Tongue (tissue), 3 donors: ENCODE measurements at places on chromosomes 16 and 17. TPM values are rescaled to one million over a fixed set of nuclear protein-coding genes. Genes with fewer than 3 reads are reported as not detected.

The EFNB3 gene
- 2.3 TPM for total RNA-seq

- no peak for DNase-seq
These were observed 51.5 kb downstream of the GPRC5B start for GRCh38 chr16:19833176-19833575.

DNA sequence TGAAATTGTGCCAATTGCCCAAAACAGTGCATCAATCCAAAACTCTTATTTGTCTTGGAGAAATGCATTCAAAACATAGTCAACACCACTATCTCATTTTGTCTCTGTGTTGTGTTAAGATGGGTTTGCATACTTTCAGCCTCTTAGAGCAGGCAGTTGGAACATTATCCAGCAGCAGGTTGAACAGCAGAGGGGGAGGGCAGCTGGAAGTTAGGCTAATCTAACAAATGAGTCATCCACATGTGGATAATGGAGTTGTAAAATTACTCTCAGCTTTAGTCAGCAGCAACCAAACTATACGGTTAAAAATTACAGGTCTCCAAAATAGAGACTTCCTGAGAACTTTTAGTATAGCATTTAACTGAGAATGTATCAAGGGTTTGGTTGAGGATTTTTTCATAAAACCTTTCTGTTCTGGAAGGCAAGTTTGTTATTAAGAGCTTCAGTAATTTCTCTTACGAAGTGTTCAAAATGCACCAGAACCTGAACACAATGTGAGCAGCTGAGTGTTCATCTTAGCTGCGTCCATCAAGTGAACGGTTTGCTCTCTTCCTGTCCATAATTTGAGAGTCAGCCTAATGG is 46.3 kb downstream of the PRKCA start:
- peak; percentile 42 for DNase-seq

DNA sequence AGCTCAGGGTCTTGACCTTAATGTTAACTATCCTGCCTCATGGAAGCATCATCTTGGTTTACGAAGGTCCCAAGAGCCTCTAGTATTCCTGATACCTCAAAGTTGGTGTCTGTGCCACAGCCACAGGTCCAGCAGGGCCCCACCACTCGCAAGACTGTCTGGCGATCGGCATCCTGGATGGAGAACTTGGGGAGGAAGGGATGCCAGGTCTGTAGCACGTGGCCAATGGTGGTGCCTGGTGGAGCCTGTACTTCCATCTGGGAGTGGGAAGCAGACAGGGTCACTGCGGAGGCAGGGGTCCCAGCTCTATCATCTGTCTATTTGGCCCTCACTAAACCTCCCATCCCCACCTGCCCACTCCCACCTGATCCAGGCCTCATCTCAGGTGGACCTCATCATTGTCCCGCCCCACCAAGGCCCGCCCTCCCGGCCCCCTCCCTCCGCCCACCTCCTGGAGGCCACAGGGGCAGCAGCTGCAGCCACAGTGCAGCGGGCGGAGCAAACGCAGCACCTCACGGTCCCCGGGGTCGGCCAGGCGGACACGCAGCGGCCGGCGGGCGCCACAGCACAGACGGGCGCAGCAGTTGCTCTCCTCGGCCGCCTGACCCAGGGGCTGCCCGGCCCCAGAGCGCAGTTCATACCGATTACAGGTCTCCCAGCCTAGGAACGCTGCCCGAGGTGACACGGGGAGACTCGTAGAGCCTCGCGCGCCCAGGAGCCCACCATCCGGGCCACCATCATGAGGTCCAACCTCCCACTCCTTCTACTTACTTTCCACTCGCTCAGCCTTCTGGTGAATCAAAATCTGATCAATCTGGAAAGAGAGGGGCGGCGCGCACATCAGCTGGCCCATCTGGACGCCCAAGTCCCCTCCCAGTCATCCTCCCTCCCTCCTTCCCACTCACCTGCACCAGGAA is 1.4 kb downstream of the PLSCR3 start:
- DNase-seq, result no peak

The HAP1 gene
- total RNA-seq, result 0.41 TPM

DNA sequence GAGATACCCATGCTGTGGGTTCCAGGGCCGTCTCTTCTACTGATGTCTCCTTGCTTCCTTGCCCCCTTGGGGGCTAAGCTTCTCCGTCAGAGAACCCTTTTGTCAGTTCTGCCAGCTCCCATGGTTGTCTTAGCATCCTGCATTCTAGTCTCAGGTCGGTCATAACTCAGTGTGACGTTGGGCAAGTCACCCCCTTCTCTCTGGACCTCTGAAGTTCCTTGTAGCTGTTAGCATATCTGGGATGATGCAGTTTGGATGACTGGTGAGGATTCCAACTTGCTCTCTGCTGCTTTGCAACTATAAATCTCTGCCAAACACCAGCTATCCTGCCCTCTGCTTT is 8.9 kb upstream of the MYL4 start:
- no peak for DNase-seq

The GRAPL gene
- 3.9 TPM for total RNA-seq

DNA sequence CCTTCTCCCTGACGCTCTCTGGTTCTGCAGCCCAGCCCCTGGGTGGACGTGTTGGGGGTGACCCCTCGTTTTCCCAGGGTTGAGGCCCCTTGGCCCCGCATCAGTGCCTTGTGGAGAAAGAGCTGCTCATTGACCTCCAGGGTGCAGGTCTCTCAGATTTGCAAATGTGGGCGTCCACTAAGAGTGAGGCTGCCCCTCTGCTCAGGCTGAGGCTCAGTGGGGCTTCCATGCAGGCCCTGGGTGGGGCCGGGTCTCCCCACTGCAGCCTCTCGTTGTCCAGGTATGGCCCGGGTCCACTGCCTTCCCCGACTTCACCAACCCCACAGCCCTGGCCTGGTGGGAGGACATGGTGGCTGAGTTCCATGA is 9.0 kb downstream of the GAA start:
- DNase-seq, result no peak

DNA sequence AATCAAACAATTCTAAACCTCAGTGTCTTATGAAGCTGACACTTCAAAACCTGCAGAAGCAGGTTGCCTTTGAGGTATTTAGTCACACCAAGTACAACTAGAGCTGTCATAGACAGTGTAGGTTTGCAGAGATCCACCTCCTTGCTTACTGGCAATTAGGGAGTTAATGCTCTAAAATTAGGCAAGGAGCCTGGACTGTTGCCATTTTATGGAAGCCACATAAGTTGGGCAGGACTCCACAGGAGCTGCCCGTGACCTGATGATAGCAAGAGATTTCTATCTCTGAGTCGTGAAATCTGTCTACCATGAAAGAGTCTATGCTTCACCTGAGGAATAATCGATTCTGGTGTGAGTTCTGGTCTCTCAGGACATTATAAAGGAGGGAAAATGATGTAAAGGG is 8.9 kb downstream of the EME1 start:
- no peak for DNase-seq

The KRT33B gene
- 0.21 TPM for total RNA-seq

GRCh38 chr16:20147091-20147490 is 73.4 kb upstream of the GPR139 start:
- DNase-seq, result no peak

DNA sequence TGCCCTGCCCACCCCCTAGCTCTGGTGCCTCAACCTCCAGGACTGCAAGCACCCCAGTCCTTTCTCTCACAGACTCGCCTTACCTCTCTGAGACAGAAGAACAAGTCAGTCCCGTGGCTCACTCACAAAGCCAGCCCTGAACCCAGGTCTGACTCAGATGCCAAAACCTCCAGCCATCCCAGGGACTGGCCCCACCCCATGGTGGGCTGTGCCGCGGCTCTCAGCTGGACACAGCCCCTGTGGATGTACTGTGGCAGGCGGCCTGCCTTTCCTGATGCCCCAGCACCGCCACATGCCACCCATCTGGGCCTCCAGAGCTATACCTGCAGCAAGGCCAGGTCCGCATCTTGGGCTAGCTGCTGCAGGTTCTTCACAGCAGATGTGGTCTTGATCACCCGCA is 19.8 kb downstream of the MPG start:
- no peak for DNase-seq

- peak; percentile 32 for DNase-seq
These were observed 589.1 kb upstream of the CDH8 start for GRCh38 chr16:62625326-62625725.

GRCh38 chr17:75906143-75906884 is 1.6 kb upstream of the MRPL38 start:
- no peak for DNase-seq

DNA sequence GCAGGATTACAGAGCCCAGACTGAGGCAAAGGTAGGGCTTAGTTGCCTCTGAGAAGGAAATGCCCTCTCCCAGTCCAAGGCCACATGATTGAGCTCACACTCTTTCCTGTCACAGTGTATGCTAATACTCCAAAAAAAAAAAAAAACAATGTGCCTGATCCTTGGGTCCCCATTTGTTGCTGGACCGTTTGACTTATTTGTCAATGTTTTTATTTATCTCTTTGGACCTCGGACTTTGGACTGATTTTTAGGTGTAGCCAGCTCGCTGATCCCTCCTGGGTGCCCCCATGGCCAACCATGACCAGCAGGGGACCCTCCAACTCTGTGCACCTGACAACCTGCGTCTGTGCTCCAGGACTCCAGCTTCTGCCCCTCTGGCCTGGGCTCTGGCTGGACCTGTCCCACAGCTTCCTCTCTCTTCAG is 622 bp upstream of the CCL16 start:
- no peak for DNase-seq

GRCh38 chr17:67647482-67647881 is 70.3 kb upstream of the NOL11 start:
- no peak for DNase-seq

DNA sequence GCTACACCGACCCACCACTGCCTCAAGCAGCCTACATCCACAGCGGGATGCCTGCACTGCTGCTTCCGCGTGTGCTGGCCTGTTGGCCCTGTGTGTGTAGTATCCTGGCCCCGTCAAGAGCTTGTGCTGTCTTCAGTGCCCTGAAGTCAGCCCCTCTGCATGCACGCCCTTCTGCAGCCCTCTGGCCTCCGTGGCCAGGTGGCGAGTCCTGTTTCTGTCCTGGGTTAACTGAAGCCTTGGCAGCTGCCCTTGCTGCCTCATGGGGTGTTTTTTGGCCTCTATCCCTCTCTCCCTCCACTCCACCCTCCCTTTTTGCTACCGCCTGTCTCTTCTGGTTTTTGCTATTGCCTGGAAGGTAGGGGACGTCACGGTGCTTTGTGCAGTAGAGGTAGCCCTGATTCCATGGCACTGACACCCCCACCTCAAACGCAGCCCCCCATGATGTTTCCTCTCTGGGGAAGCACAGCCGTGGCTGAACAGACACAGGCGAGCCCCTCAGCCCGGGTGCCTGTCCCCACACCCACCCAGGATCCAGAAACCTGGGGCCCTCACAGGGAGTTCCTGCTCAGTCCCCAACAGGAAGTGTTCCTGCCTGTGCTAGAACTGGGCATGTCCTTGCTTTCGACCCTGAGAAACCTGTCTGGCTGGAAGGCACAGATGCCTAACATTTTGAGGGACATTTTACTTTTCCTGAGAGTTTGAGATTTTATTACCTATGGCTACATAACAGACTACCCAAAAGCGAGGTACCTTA is 18.8 kb upstream of the AMZ2 start:
- DNase-seq, result peak; percentile 37

DNA sequence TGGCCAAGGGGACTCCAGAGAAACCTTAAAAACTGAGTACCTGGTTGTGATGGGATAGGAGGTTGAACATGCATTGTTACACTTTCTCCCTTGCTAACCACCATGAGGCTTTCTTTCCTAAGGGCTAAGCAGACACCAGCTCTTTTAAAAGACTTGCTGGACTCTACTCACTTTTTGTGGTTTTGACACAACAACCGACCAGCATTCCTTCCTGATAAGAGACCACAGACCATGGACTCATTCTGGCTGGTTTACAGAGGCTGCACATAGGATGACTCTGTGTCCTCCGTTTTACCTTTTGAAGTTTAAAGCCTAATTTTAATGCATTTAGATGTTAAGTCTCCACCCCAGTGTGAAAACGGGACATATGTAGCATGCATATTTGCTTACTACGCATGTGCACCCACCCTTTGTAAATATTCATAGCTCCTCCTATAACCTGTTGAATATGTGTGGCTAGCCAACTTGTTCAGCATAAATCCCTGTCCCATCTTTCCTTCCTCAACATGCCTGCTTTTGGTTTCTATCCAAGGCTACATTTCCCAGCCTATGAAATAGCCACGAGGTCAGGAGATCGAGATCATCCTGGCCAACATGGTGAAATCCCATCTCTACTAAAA is 475.9 kb downstream of the GRIN2A start:
- DNase-seq, result no peak

DNA sequence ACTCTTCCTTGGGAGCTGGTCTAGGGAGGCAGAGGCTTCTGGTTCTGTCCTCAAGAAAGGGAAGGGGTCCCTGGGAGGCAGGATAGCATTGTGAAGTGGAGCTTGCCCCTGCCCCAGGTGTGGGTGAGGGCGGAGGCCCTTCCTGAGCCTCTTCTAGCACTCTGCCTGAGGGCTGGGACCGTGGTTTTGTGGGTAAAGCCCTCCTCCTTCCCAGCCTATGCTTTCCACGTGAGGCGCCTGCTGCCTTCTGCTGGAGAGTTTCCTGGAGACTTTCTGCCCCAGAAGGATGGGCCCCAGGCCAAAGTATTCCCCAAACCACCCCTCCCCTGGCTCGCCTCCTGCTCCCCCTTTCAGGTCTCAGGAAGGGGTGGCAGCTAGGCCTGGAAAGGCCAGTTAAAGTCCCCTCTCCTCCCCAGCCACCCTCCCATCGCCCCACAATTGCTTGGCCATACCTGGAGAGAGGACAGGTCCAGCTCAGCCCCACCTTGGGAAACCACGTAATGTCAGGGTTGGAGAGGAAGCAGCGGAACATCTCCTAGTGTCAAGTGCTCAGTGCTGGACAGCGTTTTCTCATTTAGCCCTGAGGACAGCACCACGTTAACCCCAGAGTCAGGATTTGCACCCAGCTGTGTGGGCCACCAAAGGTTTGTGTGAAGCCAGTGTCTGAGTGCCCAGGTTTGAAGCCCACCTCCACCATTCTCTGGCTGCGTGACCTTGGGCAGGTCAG is 5.6 kb downstream of the SBK1 start:
- no peak for DNase-seq

The BCL6B gene
- 14.9 TPM for total RNA-seq

The TBC1D3 gene
- total RNA-seq, result not detected

- DNase-seq, result no peak
These were observed 82.1 kb upstream of the GNAO1 start for GRCh38 chr16:56109205-56109604.

The CCT6B gene
- total RNA-seq, result 2.7 TPM

GRCh38 chr17:3015890-3016289 is 47.5 kb downstream of the OR1D5 start:
- no peak for DNase-seq

The KRT222 gene
- not detected for total RNA-seq

The RGS11 gene
- 2.3 TPM for total RNA-seq

- DNase-seq, result no peak
These were observed 237.7 kb downstream of the CDH13 start for GRCh38 chr16:82864332-82865040.

The FNDC8 gene
- not detected for total RNA-seq

The CES1 gene
- 0.72 TPM for total RNA-seq

The IL4R gene
- total RNA-seq, result 16.4 TPM

The SLC47A1 gene
- total RNA-seq, result 10.9 TPM

The FAHD1 gene
- total RNA-seq, result 45.4 TPM

The GAS2L2 gene
- total RNA-seq, result not detected

The PPP1R27 gene
- 11.9 TPM for total RNA-seq

The RAB11FIP4 gene
- total RNA-seq, result 2.7 TPM
